ENCODE measurements at places on chromosomes 2 and 18.

- DNase-seq, result no peak
These were observed 37.9 kb downstream of the EHD3 start for GRCh38 chr2:31271851-31272267.

- DNase-seq, result no peak
These were observed 2.1 kb upstream of the PARD6G start for GRCh38 chr18:80249217-80250093.

GRCh38 chr18:9984080-9984479 lies 70.3 kb downstream of the VAPA start:
- DNase-seq, result no peak

DNA sequence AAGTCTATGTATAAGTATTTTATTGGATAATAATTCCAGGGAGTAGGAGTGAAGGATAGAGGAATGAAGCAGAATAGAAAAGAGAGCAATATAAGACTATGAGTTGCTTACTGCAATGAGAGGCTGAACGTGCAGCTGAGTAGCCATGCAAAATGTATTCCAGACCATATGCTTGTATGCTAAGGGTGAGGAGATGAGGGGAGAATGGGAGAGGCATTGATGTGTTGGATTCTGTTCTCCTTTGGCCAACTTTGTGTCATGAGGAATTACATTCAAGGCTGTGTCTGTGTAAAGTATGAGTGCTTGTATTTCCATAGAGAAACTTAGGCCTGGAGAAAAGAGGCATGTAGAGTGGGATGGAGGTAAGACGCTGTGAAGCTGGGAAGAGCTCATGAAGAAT lies 301.8 kb downstream of the ARL6IP6 start:
- no peak for DNase-seq

DNA sequence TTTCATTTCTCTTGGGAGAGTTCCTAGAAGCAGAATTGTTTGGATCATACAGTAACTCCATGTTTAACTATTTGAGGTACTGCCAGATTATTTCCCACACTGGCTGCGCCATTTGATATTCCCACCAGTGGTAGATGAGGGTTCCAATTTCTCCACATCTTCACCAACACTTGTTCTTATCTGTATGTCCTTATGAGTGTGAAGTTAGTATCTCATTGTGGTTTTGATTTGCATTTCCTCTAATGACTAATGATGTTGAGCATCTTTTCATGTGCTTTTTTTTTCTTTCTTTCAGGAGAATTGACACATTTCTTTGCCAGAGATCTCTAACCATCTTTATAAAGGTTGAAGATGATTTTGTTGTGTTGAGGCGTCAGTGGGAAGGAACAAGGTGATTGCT lies 4.1 kb upstream of the MGAT5 start:
- DNase-seq, result no peak

- no peak for DNase-seq
These were observed 49.3 kb downstream of the USP34 start for GRCh38 chr2:61421611-61422010.

DNA sequence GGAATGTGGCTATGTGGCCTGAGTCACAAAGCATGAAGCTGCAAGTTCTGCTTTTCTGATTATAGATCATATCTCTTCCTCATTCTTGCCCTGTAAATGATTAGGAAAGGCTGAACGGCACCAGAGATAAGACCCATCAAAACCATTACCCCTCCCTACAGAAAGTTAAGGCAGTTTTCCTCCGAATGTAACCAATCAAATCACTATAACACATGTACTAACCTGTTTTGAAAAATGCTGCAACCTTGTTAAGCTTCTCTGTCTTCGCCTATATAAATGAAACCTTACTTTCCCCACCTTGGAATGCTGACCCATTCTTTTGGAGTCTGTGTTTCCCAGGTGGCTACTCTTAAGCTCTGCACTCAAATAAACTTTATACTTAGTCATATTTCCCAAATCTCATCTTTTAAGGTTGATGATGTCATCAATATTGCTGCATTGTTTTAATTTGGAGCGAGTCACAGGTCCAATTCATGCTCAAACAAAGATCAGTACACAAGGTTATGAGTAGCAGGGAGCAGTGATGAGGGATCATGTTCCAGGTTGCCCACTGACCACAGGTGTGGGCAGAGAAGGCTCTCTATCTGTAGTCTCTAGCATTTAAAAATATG lies 662.3 kb downstream of the IRS1 start:
- DNase-seq, result no peak

GRCh38 chr2:228681426-228681825 lies 499.9 kb upstream of the SPHKAP start:
- DNase-seq, result no peak

- no peak for DNase-seq
These were observed 80.9 kb downstream of the FASTKD2 start for GRCh38 chr2:206846331-206846730.

- no peak for DNase-seq
These were observed 38.9 kb downstream of the CTAGE1 start for GRCh38 chr18:22378672-22379282.

DNA sequence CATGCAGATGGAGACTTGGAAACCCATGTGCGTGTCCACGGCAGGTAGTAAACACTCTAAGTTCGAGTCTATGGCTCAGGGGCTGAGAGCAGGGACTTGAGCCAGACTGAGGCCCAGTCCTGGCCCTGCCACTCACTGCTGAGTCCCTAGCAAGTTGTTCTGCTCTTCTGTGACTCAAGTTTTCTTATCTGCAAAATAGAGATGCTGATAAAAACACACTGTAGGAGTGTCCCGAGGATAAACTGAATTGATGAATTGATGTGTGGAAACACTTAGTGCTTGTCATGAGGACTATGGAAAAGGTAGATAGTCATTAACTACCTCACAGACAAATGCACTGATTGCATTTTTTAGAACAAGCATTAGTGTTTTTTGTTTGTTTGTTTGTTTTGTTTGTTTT lies 73.2 kb downstream of the BOLA3 start:
- no peak for DNase-seq

DNA sequence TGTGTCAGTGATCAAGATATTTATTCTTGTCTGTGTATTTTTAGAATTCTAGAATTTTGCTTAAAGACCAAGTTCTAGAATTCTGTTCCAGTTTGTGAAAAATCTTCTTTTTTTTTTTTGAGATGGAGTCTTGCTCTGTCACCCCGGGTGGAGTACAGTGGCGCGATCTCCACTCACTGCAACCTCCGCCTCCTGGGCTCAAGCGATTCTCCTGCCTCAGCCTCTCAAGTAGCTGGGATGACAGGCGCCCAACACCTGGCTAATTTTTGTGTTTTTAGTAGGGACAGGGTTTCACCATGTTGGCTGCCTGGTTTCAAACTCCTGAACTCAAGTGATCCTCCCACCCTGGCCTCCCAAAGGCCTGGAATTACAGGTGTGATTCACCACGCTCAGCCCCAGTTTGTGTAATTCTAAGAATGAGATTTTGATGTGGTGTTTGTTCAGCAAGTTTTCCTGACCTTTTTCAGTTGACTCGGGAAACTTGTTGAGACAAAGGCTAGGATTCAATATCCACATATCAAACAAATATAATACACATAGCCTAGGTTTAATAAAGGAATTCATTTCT lies 3.6 kb downstream of the EIF5B start:
- no peak for DNase-seq

- no peak for DNase-seq
These were observed 73.3 kb upstream of the FZD7 start for GRCh38 chr2:201960305-201960704.

DNA sequence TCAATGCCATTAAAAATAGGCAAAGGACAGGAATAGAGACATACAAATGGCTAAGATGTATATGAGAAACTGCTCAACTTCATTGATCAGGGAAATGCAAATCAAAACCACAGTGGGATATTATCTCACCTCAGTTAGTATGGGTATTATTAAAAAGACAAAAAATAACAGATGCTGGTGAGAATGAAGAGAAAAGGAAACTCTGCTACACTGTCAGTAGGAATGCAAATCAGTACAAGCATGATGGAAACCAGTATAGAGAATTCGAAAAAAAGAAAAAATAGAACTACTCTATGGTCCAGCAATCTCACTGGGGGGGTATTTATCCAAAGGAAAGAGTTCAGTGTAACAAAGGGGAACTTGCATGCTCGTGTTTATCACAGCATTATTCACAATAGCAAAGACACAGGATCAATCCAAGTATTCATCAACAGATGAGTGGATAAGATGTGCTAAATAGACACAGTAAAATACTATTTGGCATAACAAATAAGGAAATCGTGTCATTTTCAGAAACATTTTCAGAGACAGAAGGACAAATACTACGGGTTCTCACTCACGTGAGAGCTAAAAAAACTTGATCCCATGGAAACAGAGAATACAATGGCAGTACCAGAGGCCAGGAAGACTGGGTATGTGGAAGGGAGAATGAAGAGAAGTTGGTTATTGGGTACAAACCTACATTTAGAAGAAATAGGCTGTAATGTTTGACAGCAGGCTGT lies 60.6 kb downstream of the CCDC74A start:
- DNase-seq, result no peak

DNA sequence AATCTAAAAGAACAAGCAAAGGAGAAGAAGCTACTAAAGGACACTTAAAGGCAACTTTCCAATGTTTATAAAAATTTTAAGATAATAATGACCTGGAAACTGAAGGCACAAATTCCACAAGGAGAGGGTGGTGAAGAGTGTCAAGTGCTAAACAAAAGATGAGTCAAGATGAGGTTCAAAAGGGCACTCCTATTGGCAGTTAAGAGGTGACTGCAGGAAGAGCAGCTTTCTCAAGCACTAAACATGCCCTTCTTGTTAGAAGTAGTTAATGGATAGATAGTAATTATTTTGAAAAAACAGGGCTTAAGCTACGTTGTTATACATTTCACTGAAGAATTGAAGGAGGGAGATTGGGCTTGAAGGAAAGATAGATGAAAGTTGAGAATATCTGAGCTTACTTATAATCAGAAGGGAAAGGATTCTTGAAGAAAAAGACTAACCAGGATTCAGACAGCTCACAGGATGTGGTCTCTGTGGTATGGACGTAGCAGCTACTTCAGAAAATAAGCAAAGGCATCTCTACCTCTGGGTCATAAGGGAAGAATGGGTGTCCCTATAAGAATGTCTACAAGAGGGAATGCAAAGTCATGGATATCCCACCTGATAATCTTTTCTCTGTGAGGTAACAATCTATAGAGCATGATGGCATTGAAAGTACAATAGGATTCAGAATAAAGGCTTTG lies 454.7 kb upstream of the SLC39A10 start:
- DNase-seq, result no peak

- DNase-seq, result no peak
These were observed 30.1 kb downstream of the RHOB start for GRCh38 chr2:20476950-20477349.

GRCh38 chr2:167784084-167784425 lies 463.3 kb downstream of the STK39 start:
- DNase-seq, result no peak

DNA sequence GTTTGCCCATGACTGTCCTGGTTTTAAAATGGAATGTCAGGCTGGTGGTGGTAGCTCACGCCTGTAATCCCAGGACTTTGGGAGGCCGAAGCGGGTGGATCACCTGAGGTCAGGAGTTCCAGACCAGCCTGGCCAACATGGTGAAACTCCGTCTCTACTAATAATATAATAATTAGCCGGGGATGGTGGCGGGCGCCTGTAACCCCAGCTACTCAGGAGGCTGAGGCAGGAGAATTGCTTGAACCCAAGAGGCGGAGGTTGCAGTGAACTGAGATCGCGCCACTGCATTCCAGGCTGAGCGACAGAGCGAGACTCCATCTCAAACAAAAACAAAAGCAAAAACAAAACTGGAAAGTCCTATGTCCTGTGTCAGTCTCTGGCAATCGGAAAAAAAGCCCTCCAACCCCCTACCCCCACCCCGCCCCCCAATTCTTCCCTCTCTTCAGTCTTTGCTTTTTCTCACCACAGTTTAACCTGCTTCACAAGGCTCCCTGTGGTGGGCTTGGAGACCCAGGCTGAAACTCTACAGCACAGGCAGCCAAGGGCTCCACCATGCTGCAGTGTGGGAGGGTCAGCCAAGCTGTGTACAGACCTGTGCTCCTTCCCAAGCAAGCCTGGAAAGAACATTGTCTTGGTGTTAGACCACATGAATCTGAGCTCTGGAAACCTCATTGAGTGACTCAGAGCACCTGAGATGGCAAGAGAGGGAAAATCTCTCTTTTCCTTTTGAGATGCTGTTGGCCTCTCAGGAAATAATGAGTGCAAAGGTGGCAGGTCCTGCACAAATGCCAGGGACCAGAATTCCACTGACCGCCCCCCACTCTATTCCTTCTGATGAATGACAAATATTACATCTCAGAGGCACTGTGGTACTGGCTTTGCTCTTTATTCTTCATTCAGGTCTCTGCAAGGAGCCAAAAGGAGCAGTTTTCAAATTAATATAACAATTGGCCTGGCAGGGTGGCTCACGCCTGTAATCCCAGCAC lies 16.7 kb downstream of the MYCN start:
- DNase-seq, result no peak

- no peak for DNase-seq
These were observed 273.1 kb downstream of the NAPG start for GRCh38 chr18:10798727-10799550.

GRCh38 chr2:212921061-212921460 lies 230.4 kb downstream of the IKZF2 start:
- no peak for DNase-seq

GRCh38 chr2:191864628-191865374 lies 17.9 kb upstream of the CAVIN2 start:
- DNase-seq, result no peak

GRCh38 chr2:75222527-75222926 lies 23.2 kb upstream of the TACR1 start:
- no peak for DNase-seq

- no peak for DNase-seq
These were observed 164.2 kb upstream of the EPAS1 start for GRCh38 chr2:46132996-46133395.

Data from activated naive CD4-positive, alpha-beta T cell treated with Interleukin-2 at 50 U/mL for 16 hours (primary cell).